Activated CD4-positive, alpha-beta T cell treated with anti-CD3 and anti-CD28 coated beads, Interleukin-2, amount 10 ng/mL, durations not matched to agents 24 days and 14 days (primary cell): ENCODE measurements at places on chromosomes 4 and X. TPM values are rescaled to one million over a fixed set of nuclear protein-coding genes. Genes with fewer than 3 reads are reported as not detected.

The C4orf51 gene
- not detected in 2 replicates for total RNA-seq

The EGF gene
- not detected in 2 replicates for total RNA-seq

The CDS1 gene
- total RNA-seq: not detected in 2 replicates

The APOO gene
- total RNA-seq: 27.1 and 33.7 TPM in 2 replicates

The IGSF1 gene
- total RNA-seq: not detected in 2 replicates

The PABPC1L2A gene
- total RNA-seq: not detected in 2 replicates

The TMEM129 gene
- 26.6 and 27.8 TPM in 2 replicates for total RNA-seq

The CSAG3 gene
- total RNA-seq: 0.80 and 1.1 TPM in 2 replicates

The FHIP1A gene
- total RNA-seq: not detected in 2 replicates

The FABP2 gene
- total RNA-seq: not detected in 2 replicates

The UGT2B7 gene
- not detected in 2 replicates for total RNA-seq

The FHL1 gene
- 14.0 and 15.2 TPM in 2 replicates for total RNA-seq

The MED28 gene
- total RNA-seq: 54.5 and 55.5 TPM in 2 replicates

The USP53 gene
- total RNA-seq: 6.2 and 7.3 TPM in 2 replicates

The RTL9 gene
- not detected in 2 replicates for total RNA-seq

The PCYT1B gene
- total RNA-seq: 0.05 and 0.14 TPM in 2 replicates

The STK26 gene
- 66.0 and 72.5 TPM in 2 replicates for total RNA-seq

The PCDH7 gene
- total RNA-seq: not detected in 2 replicates

The MAGED4 gene
- not detected in 2 replicates for total RNA-seq

The KCNE5 gene
- 0.44 and 0.83 TPM in 2 replicates for total RNA-seq

The WAS gene
- 99.0 and 104 TPM in 2 replicates for total RNA-seq

The CLIC2 gene
- 0.17 and 0.58 TPM in 2 replicates for total RNA-seq

The AKAP14 gene
- total RNA-seq: not detected in 2 replicates

The DSPP gene
- not detected in 2 replicates for total RNA-seq

The PPP2R3B gene
- total RNA-seq: 47.5 and 47.8 TPM in 2 replicates

The CXCL3 gene
- total RNA-seq: not detected in 2 replicates
